ENCODE measurements at places on chromosomes 3 and 15.

DNA sequence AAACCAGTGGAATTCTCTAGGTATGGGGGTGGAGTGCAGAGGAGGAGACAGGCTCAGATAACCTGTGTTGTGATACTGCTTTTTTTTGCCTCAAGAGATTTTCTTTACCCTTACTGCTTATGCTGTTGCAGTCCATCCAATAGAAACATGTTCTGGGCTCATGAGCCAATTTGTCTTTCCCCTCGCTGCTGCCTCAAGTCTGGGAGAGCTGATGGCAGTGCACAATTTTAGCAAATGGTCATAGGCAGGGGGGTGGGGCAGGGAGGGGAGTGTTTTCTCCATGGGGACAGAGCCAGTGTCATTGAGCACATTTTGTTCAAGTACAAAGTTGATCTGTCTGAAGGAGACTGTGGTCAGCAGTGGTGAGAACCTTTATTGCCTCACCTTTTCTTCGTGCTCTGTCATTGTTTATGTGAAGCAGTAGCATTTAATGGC lies 134.9 kb downstream of the MBNL1 start:
- H3K27ac ChIP-seq = peak overlapping the region; percentile 44
- DNase-seq = no peak
- no peaks in the 10 kb centered on the region for H3K36me3 ChIP-seq
- peaks cover 34% of the 10 kb centered on the region for H3K4me1 ChIP-seq
- H3K4me3 ChIP-seq = no peak overlapping the region

GRCh38 chr3:16589867-16590624 lies 15.2 kb downstream of the DAZL start:
- H3K27me3 ChIP-seq = no peaks in the 10 kb centered on the region
- no peaks in the 10 kb centered on the region for H3K4me1 ChIP-seq
- no peaks in the 10 kb centered on the region for H3K36me3 ChIP-seq
- no peak overlapping the region for H3K4me3 ChIP-seq
- no peak overlapping the region for H3K27ac ChIP-seq
- DNase-seq = no peak

DNA sequence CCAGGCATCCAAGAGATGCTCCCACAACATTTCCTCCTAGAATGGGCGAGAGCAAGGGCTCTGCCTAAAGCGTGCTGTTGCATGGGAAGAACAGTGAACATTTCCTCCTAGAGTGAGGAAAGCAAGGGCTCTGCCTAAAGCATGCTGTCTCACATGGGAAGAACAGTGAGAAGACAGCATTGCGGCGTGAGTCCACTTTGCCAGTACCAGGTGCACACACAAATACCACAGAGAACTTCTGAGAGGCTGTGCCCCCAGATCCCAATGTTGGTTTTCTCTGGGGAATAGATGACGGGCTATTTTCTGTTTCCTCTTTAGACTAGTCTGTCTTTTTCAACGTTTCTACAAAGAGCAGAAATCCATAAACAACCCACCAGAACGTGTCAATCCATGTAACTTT lies 142.9 kb downstream of the LRRK1 start:
- H3K36me3 ChIP-seq = peaks cover 93% of the 10 kb centered on the region
- H3K4me3 ChIP-seq = no peak overlapping the region
- no peaks in the 10 kb centered on the region for H3K27me3 ChIP-seq
- H3K27ac ChIP-seq = no peak overlapping the region
- H3K4me1 ChIP-seq = peaks cover 19% of the 10 kb centered on the region
- DNase-seq = no peak

DNA sequence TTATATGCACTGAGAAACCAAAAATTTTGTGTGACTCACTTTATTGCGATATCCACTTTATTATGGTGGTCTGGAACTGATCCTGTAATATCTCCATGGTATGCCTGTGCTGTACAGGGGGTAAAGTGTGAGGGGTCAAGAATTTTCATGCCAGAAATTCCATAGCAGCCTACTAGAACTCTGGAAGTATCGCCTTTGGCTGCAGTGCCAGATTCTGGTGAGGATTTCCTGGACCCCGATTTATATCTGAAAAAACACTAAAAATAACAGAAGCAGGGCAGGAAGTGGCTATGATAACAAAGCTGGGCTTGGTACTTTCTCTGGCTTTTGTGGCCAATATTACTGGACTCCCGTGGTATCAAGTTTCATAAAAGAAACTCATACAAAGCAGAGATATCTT lies 36.4 kb downstream of the CCDC80 start:
- H3K36me3 ChIP-seq = no peaks in the 10 kb centered on the region
- no peak overlapping the region for H3K4me3 ChIP-seq
- H3K27ac ChIP-seq = no peak overlapping the region
- H3K27me3 ChIP-seq = no peaks in the 10 kb centered on the region
- DNase-seq = peak; percentile 34

DNA sequence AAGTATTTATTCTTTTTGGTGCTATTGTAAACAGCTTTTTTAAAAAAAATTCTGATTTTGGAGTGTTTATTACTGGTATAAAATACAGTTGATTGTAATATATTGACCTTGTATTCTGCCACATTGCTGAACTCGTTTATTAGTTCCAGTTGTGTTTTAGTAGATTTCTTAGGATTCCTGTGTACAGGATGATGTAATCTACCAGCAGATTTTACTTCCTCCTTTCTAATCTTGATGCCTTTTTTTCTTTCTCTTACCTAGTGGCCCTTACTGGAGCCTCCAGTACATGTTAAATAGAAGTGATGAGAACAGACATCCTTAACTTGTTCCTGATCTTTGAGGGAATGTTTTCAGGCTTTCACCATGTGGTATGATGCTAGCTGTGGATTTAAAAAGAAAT lies 70.4 kb upstream of the KY start:
- H3K4me1 ChIP-seq = no peaks in the 10 kb centered on the region
- no peak overlapping the region for H3K27ac ChIP-seq
- no peaks in the 10 kb centered on the region for H3K36me3 ChIP-seq
- no peak overlapping the region for H3K4me3 ChIP-seq

GRCh38 chr3:24299806-24300626 lies 194.6 kb downstream of the THRB start:
- H3K36me3 ChIP-seq = no peaks in the 10 kb centered on the region
- no peak overlapping the region for H3K4me3 ChIP-seq

DNA sequence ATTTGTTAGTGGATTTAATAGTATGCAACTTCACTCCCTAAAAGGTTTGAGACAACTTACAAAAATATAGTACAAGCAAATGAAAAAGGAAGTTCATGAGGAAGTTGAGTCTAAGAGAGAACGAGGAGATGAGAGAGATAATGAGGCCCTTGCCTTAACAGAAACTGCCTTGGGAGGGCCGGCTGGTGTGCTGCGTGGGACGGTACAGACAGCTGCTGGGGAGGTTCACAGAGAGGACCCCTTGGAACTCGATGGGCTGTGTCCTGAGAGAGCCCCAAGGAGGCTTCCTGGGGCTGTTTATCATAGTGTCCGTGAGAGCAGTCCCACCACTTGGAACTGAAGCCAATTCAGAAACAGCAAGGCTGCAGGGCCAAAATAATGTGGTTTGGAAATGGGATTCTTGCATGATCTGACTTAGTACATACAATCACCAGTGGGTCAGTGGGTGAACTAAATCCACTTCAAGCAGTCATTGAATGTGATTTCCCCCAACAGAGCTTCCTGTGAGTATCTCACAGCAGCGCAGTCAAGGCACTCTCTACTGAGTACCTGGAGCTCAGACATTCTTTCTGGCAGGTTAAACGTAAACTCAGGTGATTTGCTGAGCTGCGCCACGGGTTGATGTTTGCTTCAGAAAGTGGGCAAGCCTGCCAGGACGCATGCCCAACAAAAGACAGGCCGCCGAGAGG lies 90.8 kb downstream of the CRTC3 start:
- peaks cover 82% of the 10 kb centered on the region for H3K36me3 ChIP-seq
- no peak overlapping the region for H3K4me3 ChIP-seq
- peak; percentile 48 for DNase-seq
- H3K4me1 ChIP-seq = peaks cover 20% of the 10 kb centered on the region
- no peaks in the 10 kb centered on the region for H3K27me3 ChIP-seq
- H3K27ac ChIP-seq = no peak overlapping the region

GRCh38 chr3:71858503-71859122 lies 73.7 kb upstream of the PROK2 start:
- DNase-seq = no peak
- no peak overlapping the region for H3K27ac ChIP-seq
- no peaks in the 10 kb centered on the region for H3K36me3 ChIP-seq
- no peak overlapping the region for H3K4me3 ChIP-seq

DNA sequence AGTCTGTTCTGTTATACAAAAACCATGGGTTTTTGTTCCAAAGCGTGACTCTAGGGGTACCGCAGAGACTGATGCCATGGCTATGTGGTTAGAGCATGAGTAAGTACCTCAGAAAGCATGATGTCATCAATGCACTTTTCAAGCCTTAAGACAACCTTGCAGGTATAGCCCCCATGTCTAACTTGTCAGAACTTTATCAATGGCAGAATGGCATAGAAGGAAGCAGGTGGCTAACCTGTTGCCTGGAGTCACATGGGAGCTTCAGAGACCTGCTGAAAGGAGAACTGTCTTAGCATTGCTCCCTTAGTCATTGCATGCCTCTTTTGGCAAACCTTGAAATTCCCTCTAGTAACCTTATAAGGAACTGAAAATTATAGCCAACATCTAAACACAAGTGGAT lies 52.5 kb downstream of the EOMES start:
- no peak for DNase-seq
- H3K27ac ChIP-seq = no peak overlapping the region
- no peaks in the 10 kb centered on the region for H3K27me3 ChIP-seq
- H3K4me1 ChIP-seq = no peaks in the 10 kb centered on the region

GRCh38 chr3:66450390-66451022 lies 50.3 kb downstream of the LRIG1 start:
- no peaks in the 10 kb centered on the region for H3K36me3 ChIP-seq
- peak overlapping the region; percentile 74 for H3K27ac ChIP-seq
- no peaks in the 10 kb centered on the region for H3K27me3 ChIP-seq
- no peak overlapping the region for H3K4me3 ChIP-seq
- DNase-seq = peak; percentile 88
- peaks cover 82% of the 10 kb centered on the region for H3K4me1 ChIP-seq

GRCh38 chr3:128813097-128813496 lies 66.3 kb upstream of the ACAD9 start:
- H3K4me3 ChIP-seq = no peak overlapping the region
- no peaks in the 10 kb centered on the region for H3K27me3 ChIP-seq
- peaks cover 96% of the 10 kb centered on the region for H3K36me3 ChIP-seq
- no peaks in the 10 kb centered on the region for H3K4me1 ChIP-seq
- H3K27ac ChIP-seq = peak overlapping the region; percentile 43

DNA sequence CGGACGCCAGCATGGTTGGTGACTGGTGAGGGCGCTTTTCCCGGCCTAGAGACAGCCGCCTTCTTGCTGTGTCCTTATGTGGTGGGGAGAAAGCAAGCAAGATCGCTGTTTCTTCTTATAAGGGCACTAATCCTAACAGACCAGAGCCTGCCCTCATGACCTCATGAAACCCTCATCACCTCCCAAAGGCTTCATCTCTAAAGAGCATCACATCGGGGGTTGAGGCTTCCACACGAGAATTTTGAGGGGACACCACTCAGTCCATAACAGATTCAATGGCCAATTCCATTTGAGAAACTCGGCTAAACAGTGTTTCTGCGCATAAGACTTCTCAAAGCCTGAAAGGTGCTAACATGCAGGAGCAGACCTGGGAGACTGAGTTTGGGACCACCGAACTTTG lies 54.0 kb downstream of the VGLL4 start:
- DNase-seq = no peak
- peaks cover 5% of the 10 kb centered on the region for H3K36me3 ChIP-seq
- peaks cover 75% of the 10 kb centered on the region for H3K4me1 ChIP-seq

DNA sequence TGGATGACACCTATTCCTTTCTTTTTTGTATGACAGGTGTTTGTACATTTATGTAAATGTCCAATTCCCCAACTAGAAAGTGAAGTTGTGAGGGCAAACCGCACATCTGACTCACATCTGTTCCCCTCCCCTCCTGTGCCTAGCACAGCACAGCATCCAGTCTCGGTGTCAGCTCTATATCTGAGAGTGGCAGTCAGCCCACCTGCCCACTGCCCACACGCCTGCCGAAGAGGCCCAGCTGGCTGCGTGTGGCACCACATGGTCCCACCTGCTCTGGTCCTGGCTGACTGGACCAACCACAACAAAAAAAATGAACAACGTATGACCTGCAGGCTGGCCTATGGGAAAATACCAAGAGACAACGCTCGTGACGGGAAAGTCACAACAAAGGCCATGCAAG lies 62.8 kb downstream of the XXYLT1 start:
- no peak for DNase-seq
- no peaks in the 10 kb centered on the region for H3K27me3 ChIP-seq
- H3K4me1 ChIP-seq = peaks cover 25% of the 10 kb centered on the region
- no peak overlapping the region for H3K4me3 ChIP-seq
- no peaks in the 10 kb centered on the region for H3K36me3 ChIP-seq

GRCh38 chr3:86733257-86733656 lies 257.7 kb downstream of the VGLL3 start:
- no peak overlapping the region for H3K27ac ChIP-seq
- H3K4me3 ChIP-seq = no peak overlapping the region
- no peaks in the 10 kb centered on the region for H3K27me3 ChIP-seq
- DNase-seq = no peak
- no peaks in the 10 kb centered on the region for H3K4me1 ChIP-seq
- H3K36me3 ChIP-seq = no peaks in the 10 kb centered on the region

DNA sequence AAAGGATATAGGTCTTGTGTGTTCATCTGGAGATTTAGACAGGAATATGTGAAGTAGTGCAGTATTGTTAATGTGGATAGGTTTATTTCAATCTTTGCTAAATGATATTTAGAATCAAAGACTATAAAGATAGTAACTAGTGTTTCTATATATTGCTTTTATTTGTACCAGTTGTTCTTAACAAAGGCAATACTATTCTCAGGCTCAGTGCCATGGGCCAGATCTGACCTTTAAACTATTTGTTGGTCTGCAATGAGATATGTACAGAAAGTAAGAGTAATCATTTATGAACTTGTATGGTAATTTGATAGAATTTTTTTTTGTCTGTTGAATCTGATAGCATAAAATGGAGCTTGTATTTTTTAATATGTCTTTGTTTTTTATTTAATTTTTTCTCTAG lies 146.7 kb upstream of the AZI2 start:
- DNase-seq = no peak
- no peak overlapping the region for H3K4me3 ChIP-seq
- no peak overlapping the region for H3K27ac ChIP-seq

GRCh38 chr3:26550413-26550812 lies 72.2 kb upstream of the LRRC3B start:
- DNase-seq = no peak
- H3K4me1 ChIP-seq = no peaks in the 10 kb centered on the region
- no peak overlapping the region for H3K27ac ChIP-seq
- H3K27me3 ChIP-seq = no peaks in the 10 kb centered on the region
- no peak overlapping the region for H3K4me3 ChIP-seq

GRCh38 chr15:70566989-70567388 lies 196.4 kb downstream of the UACA start:
- H3K4me3 ChIP-seq = no peak overlapping the region
- no peak overlapping the region for H3K27ac ChIP-seq
- no peak for DNase-seq
- H3K36me3 ChIP-seq = no peaks in the 10 kb centered on the region

GRCh38 chr3:144178607-144179006 lies 207.0 kb downstream of the DIPK2A start:
- H3K27ac ChIP-seq = no peak overlapping the region
- H3K27me3 ChIP-seq = no peaks in the 10 kb centered on the region
- no peaks in the 10 kb centered on the region for H3K4me1 ChIP-seq

Measured in stomach (tissue), 19 donors.